ENCODE measurements at places on chromosomes 2 and 18.

DNA sequence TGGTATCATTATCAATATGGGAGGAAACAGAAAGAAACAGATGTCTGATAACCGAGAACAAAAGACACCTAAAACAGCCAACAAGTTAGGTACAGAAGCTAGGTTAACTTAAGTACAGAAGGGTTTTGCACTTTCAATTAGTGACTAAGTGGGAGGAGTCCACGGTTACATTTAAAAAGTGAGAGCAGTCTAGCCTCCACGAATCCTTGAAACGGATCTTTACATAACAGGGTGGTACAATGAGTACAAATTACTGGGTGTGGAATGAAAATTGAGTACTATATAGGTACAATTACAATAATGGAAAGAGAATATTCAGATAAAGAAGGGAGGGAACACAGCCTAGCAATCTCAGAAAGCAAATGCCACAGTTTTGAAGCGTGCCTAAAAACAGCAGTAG is 76.6 kb downstream of the TLK1 start:
- DNase-seq: no peak

- no peak for DNase-seq
Observed at GRCh38 chr2:106117882-106118684, 76.0 kb downstream of the UXS1 start.

GRCh38 chr2:200943527-200944105 is 19.8 kb downstream of the ORC2 start:
- DNase-seq: no peak

DNA sequence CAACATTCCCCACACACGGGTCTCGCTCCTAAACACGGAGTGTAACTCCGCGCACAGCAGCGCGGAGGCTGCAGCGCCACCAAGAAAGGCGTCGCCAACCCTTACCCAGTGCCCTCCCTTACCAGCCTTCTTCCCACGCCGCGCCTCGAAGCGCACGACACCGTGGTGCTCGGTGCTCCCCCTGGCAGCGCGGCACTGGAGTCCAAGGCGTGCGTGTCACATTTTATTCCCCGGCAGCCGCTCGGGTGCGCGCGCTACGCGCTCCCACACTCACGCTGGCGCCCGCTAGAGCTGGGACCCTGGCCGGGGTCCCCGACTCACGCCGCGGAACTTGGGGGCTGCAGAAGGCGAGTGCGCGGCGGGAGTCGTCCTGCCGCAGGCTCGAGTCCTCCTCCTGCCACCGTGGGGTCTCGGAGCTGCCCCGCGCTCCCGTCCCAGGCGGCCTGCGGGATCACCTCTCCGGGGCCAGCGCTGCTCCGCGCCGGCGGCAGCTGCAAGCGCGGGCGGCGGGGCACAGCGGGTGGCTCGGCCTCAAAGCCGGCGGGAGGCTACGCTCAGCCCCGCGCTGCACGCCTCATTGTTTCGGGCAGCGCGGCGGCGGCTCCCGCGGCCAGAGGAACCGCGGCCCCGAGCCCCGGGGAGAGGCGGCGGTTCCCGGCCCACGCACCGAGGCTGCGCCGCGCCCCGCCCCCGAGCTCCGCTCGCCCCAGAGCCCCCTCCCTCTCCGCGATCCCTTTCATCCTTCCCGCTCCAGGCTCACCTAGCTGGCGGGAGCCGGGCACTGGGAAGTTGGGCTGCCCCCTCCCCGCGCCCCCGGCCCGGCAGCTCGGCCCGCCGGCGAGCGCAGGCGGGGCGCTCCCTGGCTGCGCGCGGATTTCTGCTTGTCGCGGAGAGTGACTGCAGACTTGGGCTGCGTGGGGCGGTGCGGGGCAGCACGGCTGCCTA is at the start of gene ST6GAL2:
Gene ST6GAL2 (minus strand): TSS at position 197 of the 945 bp plus-strand sequence. CDS start 42,190 bp downstream, outside the sequence.
- no peak for DNase-seq

DNA sequence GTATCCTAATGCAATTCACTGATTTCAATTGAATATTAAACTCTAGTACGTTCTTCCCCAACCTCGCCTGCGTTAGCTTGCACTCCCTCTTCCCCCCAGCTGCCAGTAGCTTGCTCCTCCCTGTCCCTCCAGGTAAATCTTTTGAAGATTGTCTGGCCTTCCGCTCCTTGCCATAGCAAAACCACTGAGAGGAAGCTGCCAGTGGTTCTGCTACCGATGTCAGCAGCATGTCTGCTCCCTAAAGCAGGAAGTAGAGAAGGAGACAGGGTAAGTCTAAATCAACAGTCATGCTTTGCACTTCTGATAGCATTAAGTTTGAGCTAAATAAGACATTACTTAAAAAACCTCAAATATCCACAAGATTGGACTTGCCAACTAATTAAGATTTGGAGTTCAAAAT is 89.1 kb downstream of the SCN2A start:
- DNase-seq: no peak

DNA sequence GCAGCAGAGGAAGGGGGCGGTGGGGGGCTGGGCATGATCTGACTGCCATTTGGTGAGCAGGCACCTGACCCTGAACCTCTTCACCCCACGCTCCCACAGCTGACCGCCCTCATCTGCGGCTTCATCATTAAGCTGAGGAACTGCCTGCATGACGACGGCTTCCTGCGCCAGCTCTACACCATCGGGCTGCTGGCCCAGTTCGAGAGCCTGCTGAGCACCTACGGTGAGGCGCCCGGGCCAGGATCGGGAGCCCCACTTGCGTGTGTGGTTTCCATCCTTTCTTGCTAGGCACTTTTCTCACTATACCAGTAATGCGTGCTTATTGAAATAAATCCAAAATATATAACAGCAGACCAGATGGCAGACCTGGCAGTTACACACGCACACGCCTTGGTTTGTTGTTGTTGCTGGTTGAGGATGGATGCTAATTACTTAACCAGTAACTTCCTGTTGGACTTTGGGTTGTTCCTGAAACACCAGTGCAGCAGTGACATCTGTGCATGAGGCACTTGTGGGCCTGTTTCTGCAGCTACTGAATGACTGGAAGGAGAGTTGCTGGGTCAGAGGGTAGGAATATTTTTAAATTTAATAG is 43.7 kb downstream of the COA5 start:
- DNase-seq: no peak

DNA sequence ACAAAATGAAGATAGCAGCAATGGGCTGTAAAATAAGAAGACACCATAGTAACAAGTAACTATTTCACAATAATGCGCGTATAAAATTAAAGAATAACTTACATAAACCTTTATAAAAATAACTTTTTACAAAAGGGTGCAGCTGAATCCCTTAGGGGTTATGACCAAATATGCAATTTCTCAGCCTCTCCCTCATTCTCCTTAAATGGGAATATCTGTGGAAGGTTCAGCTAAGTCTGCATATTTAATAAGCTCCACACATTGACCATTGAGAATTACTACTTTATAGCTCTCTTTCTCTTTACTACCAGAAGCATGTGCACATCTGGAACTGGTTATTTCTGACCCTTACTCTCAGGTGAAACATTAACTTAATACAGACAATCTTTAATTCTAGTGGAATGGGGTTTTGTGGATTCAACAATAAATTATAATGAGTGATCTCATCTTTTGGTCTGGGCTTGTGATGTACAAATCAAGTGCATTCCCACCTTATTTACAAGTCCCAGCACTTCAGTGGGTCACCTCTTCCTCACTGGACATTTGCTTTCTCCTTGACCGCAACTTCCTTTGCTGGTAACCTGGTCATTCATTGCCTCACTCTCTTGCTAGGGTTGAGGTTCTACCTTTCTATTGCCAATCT is 15.7 kb downstream of the ARHGAP15 start:
- DNase-seq: no peak

GRCh38 chr2:10720306-10720705 is 1.1 kb upstream of the ATP6V1C2 start:
- no peak for DNase-seq

DNA sequence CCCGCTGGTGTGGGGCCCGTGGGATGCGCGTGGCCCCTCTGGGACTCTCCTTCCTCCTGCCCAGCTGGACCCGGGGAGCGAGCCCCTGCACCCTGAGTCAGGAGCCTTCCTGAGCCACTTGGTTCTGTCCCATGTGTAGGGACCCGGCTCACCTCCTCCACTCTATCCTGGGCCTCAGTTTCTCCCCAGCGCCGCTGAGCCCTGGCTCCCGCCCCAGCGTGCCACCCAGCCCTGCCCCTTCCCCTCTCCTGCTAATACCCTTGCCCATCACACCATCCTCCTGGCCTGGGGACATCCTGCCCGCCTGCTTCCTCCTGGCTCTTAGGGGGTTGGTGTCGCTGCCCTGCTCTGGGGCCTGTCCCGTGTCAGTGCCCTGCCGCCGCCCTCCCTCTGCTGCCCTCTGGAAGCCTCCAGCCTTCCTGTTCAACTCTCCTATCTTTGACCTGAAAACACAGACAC is 24.8 kb downstream of the GPC1 start:
- DNase-seq: no peak

DNA sequence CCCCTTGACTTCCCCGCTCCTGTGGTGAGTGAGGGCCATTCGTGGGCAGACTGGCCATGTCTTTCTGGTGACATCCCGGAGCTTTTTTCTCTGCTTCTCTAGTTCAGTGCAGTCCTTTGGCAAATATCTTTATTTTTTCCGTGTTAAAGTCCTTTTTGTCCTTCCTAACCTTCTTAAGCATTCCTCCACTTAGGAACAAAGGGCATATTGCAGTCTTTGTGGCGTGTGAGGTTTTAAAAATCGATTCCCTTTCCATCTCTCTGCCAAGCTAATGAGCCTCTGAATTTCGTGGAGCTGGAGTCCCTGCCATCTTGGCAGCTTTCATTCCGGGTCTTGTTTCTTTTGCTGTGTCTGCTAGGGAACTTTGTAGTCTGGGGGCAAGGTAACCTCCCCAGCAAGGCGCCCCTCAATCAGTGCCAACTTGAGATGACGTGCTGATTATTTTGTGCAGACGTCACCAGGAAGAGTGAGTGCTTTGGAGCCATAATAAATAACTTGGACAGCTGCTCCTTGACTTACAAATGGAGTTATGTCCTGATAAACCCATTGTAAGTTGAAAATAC is 5.1 kb downstream of the CNNM3 start:
- DNase-seq: no peak

DNA sequence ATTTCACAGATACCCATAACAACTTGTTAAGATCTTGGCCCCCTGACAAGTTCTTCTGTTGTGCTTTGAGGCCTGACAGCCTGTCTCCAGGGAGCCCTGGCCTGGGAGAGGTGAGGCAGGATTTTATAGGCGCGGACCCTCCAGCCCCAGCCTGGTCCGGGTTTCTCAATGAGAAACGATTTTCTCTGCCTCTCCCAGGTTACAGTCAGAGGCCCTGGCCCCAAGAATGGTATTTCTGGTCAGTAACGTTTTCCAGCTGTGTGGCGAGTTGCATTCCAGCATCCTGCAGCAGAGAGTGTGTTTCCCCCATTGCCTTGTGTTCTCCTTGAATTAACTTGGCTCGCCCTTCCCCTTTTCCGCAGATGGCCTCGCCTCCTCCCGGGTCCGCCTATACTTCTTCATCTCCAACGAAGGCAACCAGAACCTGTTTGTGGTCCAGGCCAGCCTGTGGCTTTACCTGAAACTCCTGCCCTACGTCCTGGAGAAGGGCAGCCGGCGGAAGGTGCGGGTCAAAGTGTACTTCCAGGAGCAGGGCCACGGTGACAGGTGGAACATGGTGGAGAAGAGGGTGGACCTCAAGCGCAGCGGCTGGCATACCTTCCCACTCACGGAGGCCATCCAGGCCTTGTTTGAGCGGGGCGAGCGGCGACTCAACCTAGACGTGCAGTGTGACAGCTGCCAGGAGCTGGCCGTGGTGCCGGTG is 3.0 kb downstream of the INHBB start:
- no peak for DNase-seq

DNA sequence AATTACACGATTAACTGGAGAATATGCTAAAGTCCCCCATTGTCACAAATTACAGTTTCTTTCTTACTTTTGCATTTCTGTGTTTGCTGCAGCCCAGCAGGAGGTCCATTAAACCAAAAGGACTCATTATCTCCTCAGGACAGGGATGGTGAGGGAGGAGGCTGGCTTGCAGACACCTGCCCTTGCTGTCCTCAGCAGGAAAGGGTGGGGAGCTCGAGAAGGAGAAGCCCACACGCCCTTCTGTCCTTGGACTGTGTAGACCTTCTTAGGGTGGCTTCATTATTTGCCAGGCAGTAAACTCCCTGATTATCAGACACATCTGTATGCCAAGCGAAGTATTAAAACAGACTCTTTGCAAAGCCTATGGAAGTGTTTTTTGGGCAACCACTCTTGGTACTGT is 196.0 kb downstream of the LDLRAD4 start:
- DNase-seq: no peak

- DNase-seq: no peak
Observed at GRCh38 chr2:112089375-112089774, 34.3 kb downstream of the TMEM87B start.

GRCh38 chr2:156190517-156190916 is 142.0 kb downstream of the NR4A2 start:
- DNase-seq: no peak

DNA sequence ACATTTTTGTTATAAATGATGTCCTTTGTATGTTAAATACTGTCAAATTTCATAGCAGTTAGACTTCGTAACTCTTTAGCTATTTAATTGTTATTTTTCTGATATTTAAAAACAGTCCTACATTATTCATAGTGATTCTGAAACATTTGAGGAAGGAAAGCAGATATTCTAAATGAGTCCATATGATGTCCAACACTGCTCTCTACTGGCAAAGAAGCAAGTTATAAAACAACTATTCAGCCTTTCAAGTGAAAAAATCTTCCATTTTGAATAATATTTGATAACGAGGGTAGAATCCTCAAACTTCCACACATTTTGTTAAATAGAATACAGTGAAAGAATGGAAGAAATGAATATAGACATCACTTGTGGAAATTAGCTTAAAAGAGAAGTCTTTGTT is 220.8 kb downstream of the GULP1 start:
- DNase-seq: peak; percentile 44

- DNase-seq: peak; percentile 86
Observed at GRCh38 chr2:151334082-151334815, 23.1 kb upstream of the TNFAIP6 start.

- no peak for DNase-seq
Observed at GRCh38 chr2:193966590-193966989, 1690.4 kb upstream of the SLC39A10 start.

GRCh38 chr2:120432976-120433815 is 87.3 kb downstream of the INHBB start:
- no peak for DNase-seq

DNA sequence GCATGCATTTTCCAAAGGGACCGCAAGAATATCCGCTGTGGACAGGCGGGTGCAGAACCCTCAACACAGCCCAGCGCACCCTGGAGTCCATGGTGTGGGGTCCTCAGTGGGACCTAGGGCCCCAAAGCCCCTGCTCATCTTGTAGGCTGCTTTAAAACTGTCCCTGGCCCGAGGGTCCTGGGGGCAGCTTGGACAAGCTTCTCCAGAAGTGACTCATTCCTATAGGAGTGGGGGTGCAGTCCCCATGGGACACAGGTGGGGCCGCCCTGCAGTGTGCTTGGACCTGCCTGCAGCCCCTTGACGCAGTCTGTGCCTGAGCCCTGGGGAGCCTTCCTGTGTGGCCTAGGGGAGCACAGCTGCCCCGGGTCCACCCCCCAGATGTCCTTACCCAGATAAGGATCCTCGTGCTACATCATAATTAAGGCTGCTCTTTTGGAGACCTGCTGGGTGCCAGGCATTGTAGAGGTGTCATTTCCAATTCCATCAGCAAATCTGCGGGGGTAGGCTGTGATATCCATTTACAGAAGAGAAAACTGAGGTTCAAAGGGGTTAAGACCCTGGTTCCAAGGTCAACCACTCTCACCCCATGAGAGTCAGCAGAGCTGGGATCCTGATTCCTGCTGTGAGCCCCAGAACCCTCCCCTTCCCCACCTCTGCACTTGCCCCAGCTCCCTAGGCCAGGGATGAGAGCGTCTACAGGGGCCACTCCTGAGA is 1.7 kb upstream of the HS6ST1 start:
- DNase-seq: no peak

- no peak for DNase-seq
Observed at GRCh38 chr18:59093668-59094067, 46.0 kb upstream of the SEC11C start.

Measured in AG09319 (cell line).